ENCODE measurements at places on chromosomes 1 and 21. TPM values are rescaled to one million over a fixed set of nuclear protein-coding genes. Genes with fewer than 3 reads are reported as not detected.

GUCA2B gene
- not detected for total RNA-seq

TRIM17 gene
- 0.27 TPM for total RNA-seq

- no peak overlapping the region for H3K27ac ChIP-seq
- H3K4me3 ChIP-seq = no peak overlapping the region
- H3K4me1 ChIP-seq = no peaks in the 10 kb centered on the region
- no peak for DNase-seq
- H3K27me3 ChIP-seq = no peaks in the 10 kb centered on the region
Observed at GRCh38 chr1:200923601-200924000, 28.9 kb downstream of the INAVA start.

DNA sequence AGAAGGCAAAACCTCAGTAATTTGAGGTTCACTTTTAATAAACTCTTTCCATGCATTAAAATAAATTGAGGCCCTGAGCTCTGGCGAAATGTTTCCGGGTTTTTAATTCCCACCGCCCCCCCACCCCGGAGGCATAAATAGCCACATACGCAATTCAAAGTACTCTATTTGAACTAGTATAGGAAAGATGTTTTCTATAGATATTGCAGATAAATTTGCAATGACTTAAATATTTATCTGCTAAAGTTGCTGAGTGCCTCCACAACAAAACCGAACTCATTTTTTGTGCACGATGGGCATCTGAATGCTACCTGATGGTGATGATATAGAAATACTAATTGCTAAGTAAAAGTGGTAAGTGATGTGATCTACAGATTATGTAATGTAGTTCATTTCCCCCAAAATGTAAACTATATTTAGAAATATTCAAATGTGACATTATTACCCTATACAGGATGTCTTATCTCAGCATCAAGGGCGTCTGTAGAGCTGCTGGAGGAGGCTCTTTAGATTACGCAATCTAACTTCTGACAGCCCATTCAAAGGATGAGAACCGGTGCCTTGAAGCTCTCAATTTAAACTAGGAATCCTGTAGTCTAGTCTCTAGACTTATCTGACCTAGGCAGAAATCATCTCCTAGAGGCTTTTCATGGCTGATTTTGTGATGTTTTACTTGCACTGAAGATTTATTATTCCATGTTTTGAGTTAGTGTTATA is 8.5 kb downstream of the IRF2BP2 start:
- no peaks in the 10 kb centered on the region for H3K27me3 ChIP-seq
- H3K27ac ChIP-seq = peak overlapping the region; percentile 98
- peak; percentile 57 for DNase-seq

DNA sequence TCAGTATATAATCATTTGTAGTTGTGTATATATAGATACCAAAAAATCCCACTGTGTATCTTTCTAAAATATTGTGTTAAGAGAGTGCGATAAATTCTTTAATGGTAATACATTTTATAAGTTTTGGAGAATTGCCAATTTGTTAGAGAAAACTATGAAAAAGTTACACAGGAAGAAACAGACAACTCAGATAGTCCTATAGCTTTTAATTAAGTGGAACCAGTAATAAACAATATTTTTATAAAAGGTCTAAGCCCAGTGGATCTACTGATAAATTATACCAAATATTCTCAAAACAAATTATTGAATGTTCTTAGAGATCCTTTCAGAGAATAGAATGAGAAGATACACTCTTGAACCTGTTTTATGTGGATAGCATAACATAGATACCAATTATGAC is 50.6 kb downstream of the OBSCN start:
- H3K27me3 ChIP-seq = no peaks in the 10 kb centered on the region
- H3K27ac ChIP-seq = no peak overlapping the region
- no peak for DNase-seq
- no peak overlapping the region for H3K4me3 ChIP-seq
- peaks cover 34% of the 10 kb centered on the region for H3K36me3 ChIP-seq

- no peaks in the 10 kb centered on the region for H3K36me3 ChIP-seq
- H3K27ac ChIP-seq = no peak overlapping the region
- H3K4me1 ChIP-seq = peaks cover 14% of the 10 kb centered on the region
- no peak overlapping the region for H3K4me3 ChIP-seq
- peak; percentile 48 for DNase-seq
Observed at GRCh38 chr1:119323216-119323982, 45.2 kb upstream of the HAO2 start.

DNA sequence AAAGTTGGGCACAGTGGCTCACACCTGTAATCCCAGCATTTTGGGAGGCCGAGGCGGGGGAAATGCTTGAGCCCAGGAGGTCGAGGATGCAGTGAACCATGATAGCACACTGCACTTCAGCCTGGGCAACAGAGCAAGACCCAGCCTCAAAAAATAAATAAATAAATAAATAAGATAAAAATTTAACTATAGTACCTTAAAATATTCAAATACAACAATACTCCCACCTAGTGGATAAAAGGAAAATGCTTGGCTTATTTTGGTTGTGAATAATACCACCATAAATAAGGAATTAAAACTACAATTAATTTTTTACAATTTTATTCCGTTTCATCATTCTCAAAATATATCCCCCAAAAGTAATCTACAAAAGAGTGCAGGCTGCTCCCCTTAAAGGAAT is 8.1 kb downstream of the PSMG1 start:
- no peak overlapping the region for H3K27ac ChIP-seq
- H3K27me3 ChIP-seq = no peaks in the 10 kb centered on the region
- H3K4me1 ChIP-seq = no peaks in the 10 kb centered on the region

GRCh38 chr1:6121021-6121421 is 59.1 kb downstream of the CHD5 start:
- no peaks in the 10 kb centered on the region for H3K36me3 ChIP-seq
- H3K4me3 ChIP-seq = no peak overlapping the region
- H3K4me1 ChIP-seq = no peaks in the 10 kb centered on the region
- H3K27me3 ChIP-seq = no peaks in the 10 kb centered on the region
- H3K27ac ChIP-seq = no peak overlapping the region

- no peaks in the 10 kb centered on the region for H3K4me1 ChIP-seq
- H3K36me3 ChIP-seq = no peaks in the 10 kb centered on the region
- H3K27ac ChIP-seq = no peak overlapping the region
- no peak for DNase-seq
Observed at GRCh38 chr1:7257225-7257624, 472.0 kb downstream of the CAMTA1 start.
